Cerebellar cortex (tissue), 1 donor: ENCODE measurements at places on chromosomes 5 and 9.

DNA sequence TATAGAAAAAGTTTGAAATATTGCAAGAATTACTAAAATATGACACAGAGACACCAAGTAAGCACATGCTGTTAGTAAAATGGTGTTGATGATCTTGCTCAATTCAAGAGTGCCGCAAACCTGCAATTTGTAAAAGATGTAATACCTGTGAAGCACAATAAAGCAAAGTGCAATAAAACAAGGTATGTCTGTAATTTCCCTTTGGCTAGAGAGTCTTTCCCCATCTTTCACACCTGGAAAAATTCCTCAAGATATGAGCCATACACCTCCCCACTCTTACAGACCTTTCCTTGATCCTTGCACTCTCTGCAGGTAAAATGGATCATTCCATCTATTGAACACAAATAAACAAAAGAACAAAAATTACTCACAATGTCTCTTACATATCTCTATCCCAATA is 597.8 kb downstream of the EFNA5 start:
- DNase-seq = no peak

DNA sequence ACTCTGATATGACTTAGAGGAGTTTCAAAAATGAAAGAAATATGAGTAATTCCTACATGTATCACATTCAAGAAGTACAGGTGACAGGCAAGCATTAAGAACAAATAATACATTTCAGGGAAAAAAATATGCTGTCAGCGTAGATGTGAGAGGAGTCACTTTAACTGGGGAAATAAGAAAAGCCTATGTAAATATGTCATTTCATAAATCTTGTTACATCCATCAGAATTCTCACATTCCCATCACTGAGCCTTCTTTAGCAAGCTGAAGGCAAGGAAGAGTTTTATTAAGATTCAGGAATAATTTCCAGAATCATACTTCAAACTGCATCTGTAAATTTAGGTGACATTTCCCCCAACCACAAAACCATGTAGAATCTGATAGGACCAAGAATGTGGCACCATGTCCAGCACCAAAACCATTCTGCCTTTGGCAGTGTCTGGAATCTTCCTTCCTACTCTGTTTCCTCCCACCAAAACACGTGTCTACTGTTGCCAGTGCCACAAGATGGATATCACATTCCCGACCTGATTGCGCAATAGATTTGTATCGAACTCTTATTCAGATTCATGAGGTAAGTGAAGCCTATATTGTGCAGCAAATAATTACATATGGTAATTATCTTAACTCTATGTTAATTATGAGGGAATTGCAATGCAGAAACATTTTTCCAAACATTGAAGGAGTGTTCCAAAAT is 690.9 kb downstream of the ISL1 start:
- DNase-seq = no peak

DNA sequence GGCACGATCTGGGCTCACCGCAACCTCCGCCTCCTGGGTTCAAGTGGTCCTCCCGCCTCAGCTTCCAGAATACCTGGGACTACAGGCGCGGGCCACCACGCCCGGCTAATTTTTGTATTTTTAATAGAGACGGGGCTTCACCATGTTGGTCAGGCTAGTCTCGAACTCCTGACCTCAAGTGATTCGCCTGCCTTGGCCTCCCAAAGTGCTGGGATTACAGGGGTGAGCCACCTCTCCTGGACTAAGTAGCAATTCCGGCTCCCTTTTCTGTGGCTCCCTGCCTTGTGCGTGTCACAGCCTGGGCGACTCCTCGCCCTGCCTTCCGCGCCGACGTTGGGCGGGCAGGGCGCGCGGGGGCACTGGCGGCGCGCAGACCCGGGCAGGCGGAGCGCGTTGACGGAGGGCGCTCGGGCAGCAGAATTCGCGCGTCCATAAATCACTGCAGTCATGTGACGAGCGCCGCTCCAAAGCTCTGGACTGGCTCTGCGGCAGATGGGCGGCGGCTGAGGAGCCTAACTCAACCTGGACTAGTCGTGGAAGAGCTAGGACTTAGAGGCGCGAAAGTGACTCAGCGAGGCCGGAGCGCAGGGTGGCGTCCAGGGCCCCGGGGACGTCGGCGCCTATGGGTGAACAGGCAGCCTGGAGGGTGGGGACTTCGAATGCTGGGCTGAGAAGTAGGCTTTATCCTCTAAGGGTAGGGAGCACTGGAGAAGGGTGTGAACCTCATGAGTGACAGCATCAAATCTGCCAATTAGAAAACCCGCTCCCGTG is 1.4 kb upstream of the CIZ1 start:
- peak; percentile 89 for DNase-seq

GRCh38 chr5:179852993-179853547 is 5.5 kb downstream of the MRNIP start:
- DNase-seq = no peak

- DNase-seq = no peak
Measured at GRCh38 chr5:133735346-133735745, 123.0 kb upstream of the FSTL4 start.

DNA sequence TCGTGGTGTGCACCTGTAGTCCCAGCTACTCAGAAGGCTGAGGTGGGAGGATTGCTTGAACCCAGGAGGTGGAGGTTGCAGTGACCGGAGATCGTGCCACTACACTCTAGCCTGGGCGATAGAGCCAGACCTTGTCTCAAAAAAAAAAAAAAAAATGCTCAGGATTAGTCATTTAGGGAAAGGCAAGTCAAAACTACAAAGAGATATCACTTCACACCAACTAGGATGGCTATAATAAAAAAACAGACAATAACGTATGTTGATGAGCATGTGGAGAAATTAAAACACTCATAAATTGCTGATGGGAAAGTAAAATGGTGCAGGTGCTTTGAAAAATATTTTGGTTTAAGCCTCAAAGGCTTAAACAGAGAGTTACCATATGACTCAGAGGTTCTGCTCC is 6.3 kb upstream of the ANKRD34B start:
- DNase-seq = no peak

DNA sequence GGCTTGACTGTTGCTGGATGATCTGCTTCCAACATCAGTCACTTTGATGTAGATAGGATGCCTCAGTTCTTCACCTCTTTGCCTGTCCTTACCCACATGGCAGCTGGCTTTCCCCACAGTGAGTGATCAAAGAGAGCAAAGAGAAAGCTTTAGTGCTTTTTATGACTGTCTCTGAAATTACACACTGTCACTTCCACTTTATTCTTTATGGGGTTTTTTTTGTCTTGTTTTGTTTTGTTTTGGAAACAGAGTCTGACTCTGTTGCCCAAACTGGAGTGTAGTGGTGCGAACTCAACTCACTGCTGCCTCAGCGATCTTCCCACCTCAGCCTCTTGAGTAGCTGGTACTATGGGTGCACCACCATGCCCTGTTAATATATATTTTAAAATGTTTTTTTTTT is 32.4 kb upstream of the C5orf24 start:
- DNase-seq = no peak

GRCh38 chr5:158261674-158262367 is 402.9 kb upstream of the CLINT1 start:
- no peak for DNase-seq
